Non-pigmented ciliary epithelial cell (primary cell): ENCODE measurements at places on chromosomes 7 and 10.

- DNase-seq, result no peak
These were observed 101.5 kb upstream of the TMEM72 start for GRCh38 chr10:44809647-44810046.

- DNase-seq, result no peak
These were observed 108.0 kb downstream of the SND1 start for GRCh38 chr7:127759945-127760421.

DNA sequence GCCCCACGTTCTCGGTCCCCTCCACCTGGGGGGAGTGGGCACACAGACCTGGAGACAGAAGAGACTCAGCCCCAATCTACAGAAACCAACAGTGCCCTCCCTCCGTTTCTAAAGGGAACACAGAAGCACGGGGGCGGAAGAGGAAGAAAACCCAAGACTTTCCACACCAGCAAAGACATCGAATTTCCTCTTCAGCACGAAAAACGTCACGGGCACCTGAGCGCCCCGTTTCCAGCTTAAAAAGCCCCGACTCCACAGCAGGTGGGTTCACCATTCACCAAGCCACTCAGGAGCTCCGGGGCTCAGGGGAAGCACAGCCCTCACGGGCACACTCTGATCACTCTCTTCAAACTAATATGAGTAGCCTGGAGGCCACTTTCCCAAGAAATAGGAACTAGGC, 19.6 kb downstream of the NUDT1 start:
- no peak for DNase-seq

DNA sequence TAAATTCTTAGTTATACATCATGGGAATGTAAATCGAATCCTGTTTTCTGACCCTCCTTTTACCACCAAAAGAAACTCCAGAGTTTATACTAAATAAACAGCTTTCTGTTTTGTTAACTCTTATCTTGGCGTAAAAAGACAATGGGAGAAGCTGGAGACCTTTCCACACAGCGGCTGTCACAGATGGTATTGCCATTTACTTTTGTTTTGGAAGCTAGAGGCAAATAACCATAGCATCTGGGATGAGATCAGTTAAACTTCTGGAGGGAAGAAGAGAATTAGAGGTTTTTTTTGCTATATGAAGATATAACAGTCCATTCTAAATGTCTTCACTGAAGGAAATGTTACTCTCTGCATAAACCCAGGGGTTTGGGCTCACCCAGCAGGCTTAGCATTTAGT, 258.9 kb downstream of the REEP3 start:
- no peak for DNase-seq

- no peak for DNase-seq
These were observed 4.0 kb upstream of the GIMAP8 start for GRCh38 chr7:150446288-150446938.

DNA sequence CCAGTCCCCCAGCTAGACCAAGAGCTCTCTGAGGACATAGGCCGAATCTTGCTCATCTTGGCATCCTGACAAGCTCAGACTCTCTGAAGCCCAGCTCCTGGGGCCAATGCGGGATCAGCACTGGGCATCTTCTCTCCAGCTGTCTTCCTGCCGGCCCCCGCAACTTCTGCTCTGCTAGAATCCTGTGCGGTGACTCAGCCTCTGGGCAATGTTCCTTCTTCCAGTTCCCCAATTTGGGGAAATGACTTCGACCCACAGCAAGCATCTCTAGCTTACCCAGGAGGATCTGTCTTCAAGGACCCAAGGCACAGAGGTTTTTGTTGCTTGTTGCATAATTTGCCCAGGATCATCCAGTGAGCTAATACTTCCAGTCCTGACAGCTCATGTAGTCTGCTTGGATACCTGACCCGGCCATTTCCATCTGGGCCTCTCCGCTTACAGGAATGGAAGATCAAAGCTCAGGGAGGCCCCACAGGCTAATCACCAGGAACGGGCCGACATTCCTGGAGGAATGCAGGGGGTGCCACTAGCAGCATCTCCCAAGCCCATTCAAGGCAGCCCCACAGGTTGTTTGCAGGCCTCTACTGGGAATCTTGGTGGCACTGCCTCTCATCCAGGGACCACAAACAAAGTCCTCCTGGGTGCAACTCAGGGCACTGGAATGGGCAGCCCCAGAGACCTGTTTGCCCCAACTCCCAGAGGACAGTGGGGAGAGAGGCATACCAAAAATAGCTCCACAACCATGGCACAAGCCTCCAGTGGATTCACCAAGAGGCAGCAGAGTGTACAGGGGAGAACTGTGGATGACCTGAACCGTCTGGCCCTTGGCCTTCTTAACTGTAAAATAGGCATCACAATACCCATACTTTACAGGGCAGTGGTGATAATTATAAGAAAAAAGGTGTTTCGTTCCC, 151.9 kb downstream of the NEURL1 start:
- DNase-seq, result peak; percentile 83

DNA sequence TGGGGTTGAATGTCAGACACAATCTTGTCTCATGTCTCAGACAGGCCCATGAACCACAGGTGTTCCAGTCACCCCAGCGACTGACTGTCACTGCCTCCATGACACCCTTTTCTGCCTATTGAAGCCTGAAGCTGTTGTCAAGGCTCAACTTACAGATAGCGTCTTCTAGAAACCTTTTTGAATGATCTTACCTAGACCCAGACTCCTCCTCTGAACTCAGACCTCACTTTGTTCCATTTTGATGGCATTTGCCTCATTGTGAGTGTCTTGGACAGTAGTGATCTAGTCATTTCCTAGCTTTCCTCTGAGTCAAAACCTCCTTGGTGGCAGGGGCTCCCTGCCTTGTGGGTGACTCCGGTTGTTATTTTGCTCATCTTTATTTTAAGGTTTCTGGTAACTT, 98.3 kb upstream of the AGK start:
- DNase-seq, result no peak

- no peak for DNase-seq
These were observed 65.7 kb upstream of the HABP2 start for GRCh38 chr10:113487154-113487553.

DNA sequence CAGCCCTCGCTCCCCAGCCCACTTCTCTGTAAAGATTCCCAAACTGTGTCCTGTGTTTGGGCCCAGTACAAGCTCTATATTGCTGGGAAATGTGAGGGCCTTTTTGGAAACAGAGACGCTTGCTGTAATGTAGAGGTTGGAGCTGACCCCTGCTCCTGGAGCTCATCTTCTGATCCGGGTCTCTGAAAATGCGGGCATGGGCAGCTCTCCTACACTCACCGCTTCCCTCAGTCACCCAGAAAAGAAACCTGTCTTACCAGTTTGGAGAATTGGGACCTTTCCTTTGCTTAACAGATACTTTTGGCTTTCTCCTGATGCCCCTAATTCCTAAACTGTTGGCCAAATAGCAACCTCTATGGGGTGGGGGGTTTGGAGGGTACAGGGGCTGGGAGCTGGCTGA, 18.2 kb downstream of the BAG3 start:
- DNase-seq, result no peak

DNA sequence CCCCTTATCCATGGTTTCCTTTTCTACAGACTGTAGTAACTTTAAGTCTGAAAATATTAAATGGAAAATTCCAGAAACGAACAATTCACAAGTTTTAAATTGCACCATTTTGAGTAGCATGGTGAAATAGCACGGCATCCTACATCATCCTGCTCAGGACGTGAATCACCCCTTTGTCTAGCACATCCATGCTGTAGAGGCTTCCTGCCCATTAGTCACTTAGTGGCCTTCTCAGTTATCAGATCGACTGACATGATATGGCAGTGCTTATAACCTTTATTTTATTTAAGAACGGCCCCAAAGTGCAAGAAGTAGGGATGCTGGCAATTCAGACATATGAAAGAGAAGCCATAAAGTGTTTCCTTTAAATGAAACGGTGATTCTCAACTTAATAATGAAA, 82.7 kb downstream of the CPXM2 start:
- DNase-seq, result peak; percentile 69

DNA sequence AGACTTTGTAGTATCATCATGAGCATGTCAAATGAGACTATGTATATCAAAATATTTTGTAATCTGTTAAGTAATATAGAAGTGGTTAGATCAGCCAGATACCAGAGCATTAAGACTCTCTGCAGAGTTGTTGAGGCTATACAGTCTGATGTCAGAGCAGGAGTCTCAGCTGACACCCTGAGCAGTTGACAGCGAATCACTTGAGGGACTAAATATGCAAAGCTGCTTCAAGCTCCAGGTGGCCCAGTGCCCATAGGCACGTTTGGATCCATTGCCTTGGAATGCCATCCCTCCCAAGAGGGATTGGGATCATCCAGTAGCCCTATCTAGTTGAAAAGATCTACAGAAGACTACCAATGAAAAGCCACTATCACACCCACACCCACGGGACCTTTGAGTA, 210.2 kb downstream of the TAX1BP1 start:
- DNase-seq, result no peak

GRCh38 chr10:12077580-12078180, 8.9 kb downstream of the DHTKD1 start:
- no peak for DNase-seq

- no peak for DNase-seq
These were observed 11.6 kb downstream of the ABLIM1 start for GRCh38 chr10:114646426-114646825.

DNA sequence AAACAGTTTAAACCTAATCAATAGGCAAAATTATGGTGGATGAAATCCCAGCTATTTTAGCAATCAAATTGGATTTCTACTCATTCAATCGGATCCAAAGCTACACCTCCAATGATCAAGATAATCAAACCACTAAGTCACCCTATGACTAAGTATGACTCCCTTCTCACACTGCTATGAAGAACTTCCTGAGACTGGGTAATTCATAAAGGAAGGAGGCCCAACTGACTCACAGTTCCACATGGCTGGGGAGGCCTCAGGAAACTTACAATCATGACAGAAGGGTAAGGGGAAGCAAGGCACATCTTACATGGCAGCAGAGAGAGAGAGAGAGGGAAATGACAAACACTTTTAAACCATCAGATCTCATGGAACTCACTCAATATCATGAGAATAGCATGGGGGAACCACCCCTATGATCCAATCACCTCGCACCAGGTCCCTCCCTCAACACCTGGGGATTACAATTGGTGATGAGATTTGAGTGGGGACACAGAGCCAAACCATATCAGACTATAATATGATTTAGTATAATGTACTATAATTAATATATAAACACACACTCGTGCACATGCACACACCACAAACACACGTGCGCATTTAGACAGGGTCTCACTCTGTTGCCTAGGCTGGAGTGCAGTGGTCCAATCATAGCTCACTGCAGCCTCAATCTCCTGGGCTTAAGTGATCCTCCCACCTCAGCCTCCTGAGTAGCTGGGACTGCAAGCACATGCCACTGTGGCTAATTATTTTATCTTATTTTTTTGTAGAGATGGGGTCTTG, 213.6 kb upstream of the FOXK1 start:
- no peak for DNase-seq

DNA sequence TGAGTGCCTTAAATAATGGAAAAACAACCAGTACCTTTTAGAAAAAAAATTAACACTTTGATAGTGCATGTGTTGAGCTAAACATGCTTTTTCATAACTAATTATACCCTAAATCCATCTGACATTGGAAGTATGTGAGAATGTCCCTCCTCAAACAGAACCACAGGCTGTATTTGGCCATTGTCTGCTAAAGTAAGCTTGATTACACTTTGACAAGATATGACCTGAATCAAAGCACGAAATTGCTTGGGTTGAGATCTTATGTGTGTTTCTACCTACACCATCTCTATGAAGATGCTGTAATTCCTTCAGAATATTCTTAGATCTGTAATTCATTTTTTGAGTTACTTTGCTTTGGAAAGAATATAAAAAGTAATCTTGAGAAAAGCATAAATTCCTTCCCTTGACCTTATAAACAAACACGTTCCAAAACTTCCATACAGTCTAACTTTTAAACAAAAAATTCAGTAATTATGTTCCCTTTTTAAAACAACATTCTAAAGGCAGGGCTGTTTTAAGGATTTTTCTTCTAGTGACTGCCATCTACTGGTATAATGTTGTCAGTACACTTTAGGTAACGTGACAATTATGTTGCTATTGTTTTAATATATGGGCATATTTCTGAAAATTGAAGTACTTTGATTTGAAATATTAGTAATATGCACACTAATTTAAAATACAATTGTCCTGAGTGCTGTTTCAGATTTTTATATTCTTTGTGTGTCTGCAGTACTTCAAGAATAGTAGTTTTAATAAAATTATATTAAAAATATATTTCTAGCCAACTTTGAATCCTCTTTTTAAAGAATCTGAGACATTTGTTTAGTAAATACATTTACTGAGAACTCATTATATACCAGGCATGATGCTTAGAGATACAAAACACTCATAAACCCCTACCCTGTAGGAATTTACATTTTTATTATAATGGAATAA, 20.9 kb downstream of the CD36 start:
- DNase-seq, result no peak

GRCh38 chr10:93601146-93601773, at the start of gene RBP4:
Gene RBP4, minus strand, starts transcription at chr10:93601235. Its CDS starts 207 bp downstream, at chr10:93601028.
- no peak for DNase-seq

DNA sequence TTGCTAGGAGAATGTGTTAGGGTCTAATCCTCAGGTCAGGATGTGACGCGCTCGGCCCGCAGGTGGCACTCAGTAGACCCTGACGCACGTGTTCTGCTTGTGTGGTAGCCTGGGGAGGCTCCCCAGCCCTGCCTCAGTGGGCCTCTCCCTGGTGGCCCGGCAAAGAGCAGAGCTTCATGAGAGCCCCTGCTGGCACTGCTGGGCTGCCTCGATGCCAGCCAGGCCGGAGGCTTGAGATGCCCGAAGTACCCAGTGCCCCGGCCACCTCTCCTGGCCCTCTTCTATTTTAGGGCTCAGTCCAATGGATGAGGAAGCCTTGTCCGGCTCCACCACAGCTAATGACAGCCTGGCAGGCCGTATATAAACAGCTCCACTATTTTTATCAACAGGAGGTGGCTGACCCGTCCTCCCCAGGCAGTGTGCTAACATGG, 42.0 kb downstream of the PRF1 start:
- DNase-seq, result no peak

GRCh38 chr7:101779267-101779666, 38.2 kb upstream of the CUX1 start:
- DNase-seq, result no peak

GRCh38 chr10:49177391-49178355, 10.5 kb downstream of the TMEM273 start:
- DNase-seq, result peak; percentile 76

- DNase-seq, result no peak
These were observed 25.9 kb downstream of the BAG3 start for GRCh38 chr10:119677126-119677525.

DNA sequence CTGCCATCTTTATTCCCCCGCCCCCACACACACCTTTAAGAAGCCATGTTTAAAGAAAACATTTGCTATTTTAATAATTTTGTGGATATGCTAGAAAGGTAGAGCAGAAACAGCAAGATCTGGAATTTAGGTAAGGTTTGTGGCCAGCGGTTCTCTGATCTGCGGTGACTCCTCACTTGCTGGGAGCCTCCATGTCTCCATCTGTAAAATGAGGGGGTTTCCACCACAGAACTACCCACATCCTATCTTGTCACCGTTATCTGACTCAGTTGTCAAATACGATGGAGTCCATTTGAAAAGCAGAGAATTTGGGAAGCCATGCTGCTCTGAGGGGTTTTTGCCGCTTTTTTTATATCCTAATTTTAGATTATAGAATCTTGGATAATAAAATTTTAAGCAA, 23.3 kb downstream of the MACC1 start:
- no peak for DNase-seq

DNA sequence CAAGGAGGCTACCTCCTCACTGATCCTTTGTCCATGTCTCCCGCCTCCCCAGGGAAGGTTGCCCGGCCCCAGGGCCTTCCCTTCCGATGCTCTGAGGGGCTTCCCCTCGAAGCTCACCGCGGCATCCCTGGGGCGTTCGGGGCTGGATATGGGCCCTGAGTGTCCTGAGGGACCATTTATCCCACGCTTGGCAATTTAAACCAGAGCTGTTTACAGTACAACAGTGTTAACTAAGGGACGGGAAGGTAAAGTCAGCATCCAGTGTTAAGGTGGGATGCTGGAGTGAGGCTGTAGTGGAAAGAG, 92.0 kb downstream of the TCERG1L start:
- DNase-seq, result no peak
